ENCODE measurements at places on chromosomes 13 and 19. TPM values are rescaled to one million over a fixed set of nuclear protein-coding genes. Genes with fewer than 3 reads are reported as not detected.

The ERVK3-1 gene
- 100 TPM for total RNA-seq

The SLC7A10 gene
- total RNA-seq = not detected

DNA sequence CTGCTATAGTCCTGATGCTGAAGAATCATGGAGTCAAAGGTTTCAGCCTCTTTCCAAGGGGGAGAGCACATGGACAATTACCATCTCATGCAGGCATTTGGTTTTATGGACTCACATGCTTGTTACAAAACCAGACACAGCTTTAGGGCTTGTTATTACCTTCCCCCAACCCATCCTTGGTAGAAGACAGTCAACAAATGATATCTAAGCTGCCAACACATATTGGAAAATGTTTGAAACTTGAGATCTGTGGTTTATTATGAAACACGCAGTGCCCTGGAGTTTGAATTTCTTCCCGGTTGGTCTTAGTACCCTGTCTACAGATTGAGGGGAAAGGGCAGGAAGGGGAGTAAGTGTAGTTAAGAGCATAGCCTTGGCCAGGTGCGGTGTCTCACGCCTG lies 12.5 kb upstream of the CYP2A6 start:
- no peak overlapping the region for H3K27ac ChIP-seq
- no peaks in the 10 kb centered on the region for H3K4me1 ChIP-seq
- no peak for DNase-seq
- H3K4me3 ChIP-seq = no peak overlapping the region
- no peaks in the 10 kb centered on the region for H3K36me3 ChIP-seq
- no peaks in the 10 kb centered on the region for H3K27me3 ChIP-seq

GRCh38 chr13:35953537-35954206 lies 177.5 kb downstream of the DCLK1 start:
- H3K27ac ChIP-seq = no peak overlapping the region
- H3K4me1 ChIP-seq = no peaks in the 10 kb centered on the region
- no peaks in the 10 kb centered on the region for H3K36me3 ChIP-seq
- H3K27me3 ChIP-seq = no peaks in the 10 kb centered on the region
- no peak overlapping the region for H3K4me3 ChIP-seq

DNA sequence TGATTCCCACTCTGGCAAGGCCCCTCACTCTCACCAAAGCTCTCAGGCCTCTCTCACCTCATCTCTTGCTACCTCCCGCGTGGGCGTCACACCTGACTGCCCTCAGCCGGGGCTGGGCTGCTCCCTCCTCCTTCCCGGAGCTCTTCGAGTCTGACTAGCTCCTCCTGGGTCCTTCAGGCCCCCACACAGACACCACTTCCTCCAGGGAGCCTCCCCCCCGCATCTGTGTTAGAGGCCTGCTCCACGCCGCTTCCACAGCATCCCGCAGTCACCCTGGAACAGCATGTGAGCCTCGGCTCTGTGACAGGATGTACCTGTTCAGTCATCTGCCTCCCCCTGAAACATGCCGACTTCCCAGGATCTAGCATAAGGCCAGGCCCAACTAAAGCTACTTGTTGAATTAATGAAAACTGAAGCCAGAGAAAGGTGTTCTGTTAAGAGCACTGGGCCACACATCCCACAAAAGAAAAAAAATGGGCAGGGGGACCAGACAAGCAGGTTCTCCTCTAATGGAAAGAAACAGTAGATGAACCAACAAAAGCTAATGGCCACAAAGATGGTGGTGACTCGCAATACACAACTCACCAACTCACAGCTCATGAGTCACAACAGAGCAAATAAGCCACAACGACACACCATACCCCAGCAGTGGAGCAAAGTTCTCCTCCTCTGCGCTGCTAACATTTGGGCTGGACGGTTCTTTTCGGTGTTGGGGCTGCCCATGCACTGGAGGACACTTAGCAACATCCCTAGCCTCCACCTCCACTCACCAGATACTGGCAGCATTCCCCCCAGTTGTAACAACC lies 3.0 kb downstream of the PPP6R1 start:
- no peaks in the 10 kb centered on the region for H3K36me3 ChIP-seq
- H3K27ac ChIP-seq = peak overlapping the region; percentile 83
- DNase-seq = peak; percentile 37
- H3K4me3 ChIP-seq = peak overlapping the region; percentile 89
- peaks cover 70% of the 10 kb centered on the region for H3K4me1 ChIP-seq
- H3K27me3 ChIP-seq = no peaks in the 10 kb centered on the region

- no peak for DNase-seq
- no peak overlapping the region for H3K4me3 ChIP-seq
- H3K27ac ChIP-seq = no peak overlapping the region
- no peaks in the 10 kb centered on the region for H3K27me3 ChIP-seq
- no peaks in the 10 kb centered on the region for H3K4me1 ChIP-seq
- no peaks in the 10 kb centered on the region for H3K36me3 ChIP-seq
These were observed 78.8 kb upstream of the TMTC4 start for GRCh38 chr13:100753376-100753775.

Data from CD8-positive, alpha-beta memory T cell (primary cell).